Substantia nigra (tissue), 51 donors: ENCODE measurements at places on chromosomes 13 and 19.

- no peak for DNase-seq
These were observed 1.1 kb downstream of the PLIN5 start for GRCh38 chr19:4533835-4534424.

DNA sequence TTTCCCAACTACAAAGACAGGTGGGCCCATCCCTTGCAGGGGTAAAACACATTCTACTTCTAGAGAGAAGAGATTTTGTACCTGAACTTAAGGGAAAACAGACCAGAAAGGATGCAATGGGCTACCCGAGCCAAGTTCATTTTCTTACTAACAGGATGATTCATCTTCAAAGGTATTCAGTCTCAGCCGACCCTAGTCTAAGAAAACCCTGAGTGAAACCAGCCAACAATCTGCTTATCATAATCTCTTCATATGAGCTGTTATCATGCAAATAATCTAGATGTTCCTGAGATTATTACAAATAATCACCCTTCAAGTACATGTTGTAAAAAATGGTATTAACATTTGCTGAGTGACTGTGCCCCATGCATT lies 15.6 kb downstream of the PABPC3 start:
- DNase-seq: no peak

DNA sequence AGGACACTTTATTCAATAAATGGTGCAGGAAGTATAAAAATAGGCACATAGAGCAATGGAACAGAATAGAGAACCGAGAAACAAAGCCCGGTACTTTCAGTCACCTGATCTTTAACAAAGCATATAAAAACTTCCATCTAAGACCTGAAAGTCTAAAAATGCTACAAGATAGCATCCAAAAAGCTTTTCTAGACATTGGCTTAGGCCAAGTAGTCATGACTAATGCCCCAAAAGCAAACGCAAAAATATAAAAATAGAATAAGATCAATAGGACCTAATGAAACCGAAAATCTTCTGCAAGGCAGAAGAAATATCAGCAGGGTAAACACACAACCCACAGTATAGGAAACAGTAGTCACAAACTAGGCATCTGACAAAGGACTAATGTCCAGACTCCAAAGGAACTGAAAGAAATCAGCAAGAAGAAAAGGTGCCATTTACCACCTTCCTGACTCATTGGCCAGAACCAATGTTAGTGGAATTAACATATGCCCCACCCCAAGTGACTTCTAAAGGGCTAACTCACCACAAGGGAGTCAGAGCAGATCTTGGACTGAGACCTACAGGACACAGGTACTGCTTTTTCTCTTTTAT lies 40.8 kb upstream of the CEACAM21 start:
- no peak for DNase-seq

GRCh38 chr13:111565400-111565799 lies 245.0 kb downstream of the TEX29 start:
- no peak for DNase-seq

GRCh38 chr19:5751709-5752108 lies 31.3 kb downstream of the CATSPERD start:
- DNase-seq: no peak
